ENCODE measurements at places on chromosomes 16 and 17. TPM values are rescaled to one million over a fixed set of nuclear protein-coding genes. Genes with fewer than 3 reads are reported as not detected.

DNA sequence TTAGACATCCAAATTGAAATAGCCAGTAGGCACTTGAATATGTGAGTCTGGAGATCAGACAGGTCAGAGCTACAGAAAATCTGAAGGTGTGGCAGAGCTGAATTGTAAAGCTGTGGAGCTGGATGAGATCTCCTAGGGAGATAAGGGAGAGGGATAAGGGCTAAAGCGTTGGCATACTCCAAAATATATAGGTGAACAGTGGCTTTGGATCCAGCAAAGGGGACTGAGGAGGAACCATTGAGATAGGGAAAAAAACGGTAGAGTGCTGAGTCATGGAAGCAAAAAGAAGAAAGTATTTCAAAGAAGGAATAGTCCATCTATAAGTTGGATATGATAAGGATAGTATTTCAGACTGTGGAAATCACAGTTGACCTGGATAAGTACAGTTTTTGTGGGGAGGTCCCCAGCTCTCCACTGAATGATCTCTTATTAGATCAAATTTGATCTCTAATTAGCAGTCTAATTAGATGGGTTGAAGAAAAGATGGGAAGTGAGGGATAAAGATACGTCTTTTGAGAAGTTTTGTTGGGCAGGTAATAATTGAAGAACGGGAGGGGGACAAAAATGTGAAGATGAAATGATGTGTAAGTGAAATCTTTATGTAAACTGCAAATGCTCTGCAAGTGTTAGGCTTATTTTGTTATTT is 587 bp upstream of the DBF4B start:
- DNase-seq = no peak

DNA sequence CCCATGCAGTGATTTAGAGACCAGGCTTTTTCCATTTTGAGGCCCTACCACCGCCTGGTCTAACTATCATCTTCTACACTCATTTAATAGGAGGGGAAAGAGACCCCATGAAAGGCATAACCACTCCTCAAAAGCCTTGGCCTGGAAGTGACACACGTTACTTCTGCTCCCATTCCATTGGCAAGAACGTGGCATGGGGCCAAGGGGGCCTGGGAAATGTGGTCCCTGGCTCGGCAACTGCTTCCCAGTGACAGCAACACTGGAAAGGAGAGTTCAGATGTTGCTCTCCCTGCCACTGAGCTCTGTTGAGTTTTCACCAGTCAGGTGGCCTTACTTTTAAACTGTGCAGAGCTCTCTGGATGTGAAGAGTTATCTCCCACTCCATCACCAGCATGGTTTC is 45.2 kb upstream of the MAP3K14 start:
- no peak for DNase-seq

ADAD2 gene
- total RNA-seq = 1.6 TPM

TBC1D3 gene
- not detected for total RNA-seq

DNA sequence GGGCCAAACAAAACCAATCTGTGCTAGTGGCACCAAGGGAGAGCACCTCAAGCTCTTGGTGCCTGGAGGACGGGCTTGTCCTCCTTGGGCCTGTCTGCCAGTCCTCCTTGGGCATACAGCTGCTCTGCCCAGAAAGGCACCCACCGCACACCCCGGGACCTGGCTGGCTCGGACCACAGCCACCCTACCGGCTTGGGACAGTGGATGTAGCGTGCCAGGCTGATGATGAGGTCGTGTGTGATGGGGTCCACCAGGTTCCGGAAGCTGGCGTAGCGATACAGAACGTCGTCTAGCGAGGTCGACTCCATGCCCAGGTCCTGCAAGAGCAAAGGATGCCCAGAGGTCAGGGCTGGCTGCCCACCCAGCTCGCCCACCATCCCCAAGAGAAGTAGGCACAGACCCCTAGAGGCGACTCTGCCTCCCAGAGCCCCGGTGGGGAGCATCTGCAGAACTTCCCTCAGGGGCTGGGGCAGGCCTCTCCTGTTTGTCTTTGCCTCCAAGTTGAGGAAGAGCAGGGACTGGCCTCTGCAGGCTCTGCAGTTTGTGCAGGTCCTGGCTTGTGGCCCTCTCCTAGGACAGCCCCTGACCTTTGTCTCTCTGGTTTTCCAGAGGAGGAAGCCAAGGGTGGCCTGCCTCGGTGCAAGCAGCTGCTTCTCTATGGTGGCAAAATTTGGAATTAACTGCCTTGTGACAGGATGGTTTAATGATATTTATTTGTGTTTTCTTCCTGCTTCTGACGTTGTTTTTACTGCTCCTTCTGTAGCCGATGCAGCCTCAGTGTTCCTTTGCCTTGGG is 29.7 kb downstream of the LRRC75A start:
- no peak for DNase-seq
